Ovary (tissue), 10 donors: ENCODE measurements at places on chromosomes 4 and X. TPM values are rescaled to one million over a fixed set of nuclear protein-coding genes. Genes with fewer than 3 reads are reported as not detected.

DNA sequence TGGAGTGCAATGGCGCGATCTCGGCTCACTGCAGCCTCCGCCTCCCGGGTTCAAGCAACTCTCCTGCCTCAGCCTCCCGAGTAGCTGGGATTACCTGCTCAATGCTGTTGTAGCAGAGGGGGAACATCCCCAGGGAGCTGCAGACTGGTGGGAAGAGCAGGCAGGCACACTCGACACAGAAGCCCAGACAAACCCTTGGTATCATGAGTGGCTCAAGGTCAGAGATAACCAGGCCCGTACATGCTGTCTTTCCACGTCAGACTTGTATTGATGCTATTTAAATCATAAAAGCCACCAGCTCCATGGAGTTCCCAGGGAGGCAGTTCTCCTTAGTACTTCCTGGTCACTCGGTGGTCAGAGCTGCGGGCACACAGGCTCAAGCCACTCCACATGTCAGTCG lies 33.2 kb downstream of the TRIML2 start:
- no peak for DNase-seq

GRCh38 chr4:187603093-187604025 lies 392.2 kb upstream of the ZFP42 start:
- DNase-seq = no peak

- no peak for DNase-seq
These were observed 159.1 kb upstream of the KIT start for GRCh38 chr4:54498661-54499111.

Gene CABS1
- not detected for total RNA-seq

Gene CLTRN
- total RNA-seq = 0.36 TPM

DNA sequence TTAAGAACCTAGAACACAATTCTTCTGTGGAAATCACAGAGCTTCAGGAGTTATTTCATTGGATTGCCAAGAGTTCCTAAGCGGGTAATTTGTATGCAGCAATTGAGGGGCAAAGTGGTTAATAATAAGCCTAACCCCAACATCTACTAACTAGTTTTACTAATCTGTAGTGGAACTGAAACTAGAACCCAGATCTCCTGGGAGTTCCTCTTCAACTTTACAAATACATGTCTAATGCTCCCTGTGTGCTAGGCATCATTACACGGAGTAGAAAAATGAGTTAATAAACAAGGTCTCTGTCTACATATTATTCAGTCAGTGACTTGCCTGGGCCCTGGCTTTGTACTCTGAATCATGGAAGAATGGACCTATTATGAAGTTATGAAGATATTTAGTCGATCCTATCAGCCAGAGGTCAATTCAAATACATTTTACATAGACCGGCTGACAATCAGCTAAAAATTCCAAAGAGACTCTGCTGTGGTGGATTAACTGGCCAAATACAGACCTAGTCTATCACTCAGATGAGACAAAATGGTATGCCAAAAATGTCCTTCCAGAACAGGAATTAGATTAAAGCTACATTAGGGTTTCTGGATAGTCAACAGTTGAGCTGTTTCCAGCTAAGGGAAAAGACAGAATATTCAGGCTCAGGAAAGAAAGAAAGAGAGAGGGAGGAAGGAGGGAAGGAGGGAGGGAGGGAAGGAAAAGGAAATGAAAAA lies 326.0 kb downstream of the FBXW7 start:
- DNase-seq = no peak

- no peak for DNase-seq
These were observed 11.2 kb downstream of the GPRIN3 start for GRCh38 chr4:89296399-89296798.

DNA sequence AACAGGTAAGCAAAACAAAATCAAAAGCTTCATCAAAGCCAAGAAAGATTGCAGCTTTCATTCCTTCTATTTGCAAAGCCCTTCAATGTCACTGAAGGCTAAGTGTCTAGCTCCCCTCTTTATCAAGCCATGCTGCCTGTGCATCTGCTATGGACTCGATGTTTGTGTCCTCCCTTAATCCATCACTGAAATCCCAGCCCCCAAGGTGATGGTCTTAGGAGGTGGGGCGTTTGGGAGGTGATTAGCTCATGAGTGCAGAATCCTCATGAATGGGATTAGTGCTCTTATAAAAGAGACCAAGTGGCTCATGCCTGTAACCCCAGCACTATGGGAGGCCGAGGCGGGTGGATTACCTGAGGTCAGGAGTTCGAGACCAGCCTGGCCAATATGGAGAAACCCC lies 6.9 kb upstream of the TRIM2 start:
- no peak for DNase-seq

DNA sequence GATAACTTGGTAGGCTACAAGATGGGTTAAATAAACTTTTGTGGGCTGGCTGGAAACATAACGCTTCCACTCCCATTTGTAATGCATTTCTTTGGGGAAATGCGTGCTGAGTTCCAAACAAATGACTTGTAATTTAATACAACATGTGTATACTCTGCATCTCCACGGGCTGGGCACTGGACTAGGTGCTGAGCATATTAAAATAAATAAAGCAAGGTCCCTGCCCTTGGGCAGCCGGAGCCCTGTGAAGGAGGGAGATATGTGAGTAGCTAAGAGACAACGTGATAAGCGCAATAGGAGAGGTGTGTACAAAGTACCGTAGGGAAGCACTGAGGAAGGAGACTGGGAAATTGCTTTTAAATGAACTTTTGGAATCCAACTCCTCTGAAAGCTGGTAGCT lies 147.2 kb upstream of the RBPJ start:
- no peak for DNase-seq

- DNase-seq = no peak
These were observed 15.6 kb upstream of the TMPRSS11F start for GRCh38 chr4:68145261-68145660.

Gene RTL9
- total RNA-seq = 0.72 TPM

Gene PROM1
- 0.65 TPM for total RNA-seq

Gene ASB9
- total RNA-seq = 1.1 TPM

DNA sequence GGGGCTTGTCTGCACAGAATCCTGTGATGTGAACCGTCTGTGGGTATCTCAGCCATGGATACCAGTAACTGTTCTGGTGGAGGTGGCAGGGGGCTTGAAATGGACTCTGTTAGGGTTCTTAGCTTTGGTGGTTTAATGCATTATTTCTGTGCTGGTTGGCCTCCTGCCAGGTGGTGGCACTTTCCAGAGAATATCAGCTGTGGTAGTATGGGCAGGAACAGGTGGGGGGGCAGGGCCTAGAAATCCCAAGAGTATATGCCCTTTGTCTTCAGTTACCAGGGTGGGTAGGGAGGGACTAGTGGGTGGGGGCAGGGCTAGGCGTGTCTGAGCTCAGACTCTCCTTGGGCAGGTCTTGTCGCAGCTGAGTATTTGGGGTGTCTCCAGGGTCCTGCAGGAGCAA lies 106.7 kb downstream of the KIT start:
- no peak for DNase-seq

Gene MAGEB3
- not detected for total RNA-seq

Gene NPNT
- 4.3 TPM for total RNA-seq
